ENCODE measurements at places on chromosomes 5 and 9.
A peak's percentile ranks its signal among the peaks of the same experiment; 100 is the strongest.

DNA sequence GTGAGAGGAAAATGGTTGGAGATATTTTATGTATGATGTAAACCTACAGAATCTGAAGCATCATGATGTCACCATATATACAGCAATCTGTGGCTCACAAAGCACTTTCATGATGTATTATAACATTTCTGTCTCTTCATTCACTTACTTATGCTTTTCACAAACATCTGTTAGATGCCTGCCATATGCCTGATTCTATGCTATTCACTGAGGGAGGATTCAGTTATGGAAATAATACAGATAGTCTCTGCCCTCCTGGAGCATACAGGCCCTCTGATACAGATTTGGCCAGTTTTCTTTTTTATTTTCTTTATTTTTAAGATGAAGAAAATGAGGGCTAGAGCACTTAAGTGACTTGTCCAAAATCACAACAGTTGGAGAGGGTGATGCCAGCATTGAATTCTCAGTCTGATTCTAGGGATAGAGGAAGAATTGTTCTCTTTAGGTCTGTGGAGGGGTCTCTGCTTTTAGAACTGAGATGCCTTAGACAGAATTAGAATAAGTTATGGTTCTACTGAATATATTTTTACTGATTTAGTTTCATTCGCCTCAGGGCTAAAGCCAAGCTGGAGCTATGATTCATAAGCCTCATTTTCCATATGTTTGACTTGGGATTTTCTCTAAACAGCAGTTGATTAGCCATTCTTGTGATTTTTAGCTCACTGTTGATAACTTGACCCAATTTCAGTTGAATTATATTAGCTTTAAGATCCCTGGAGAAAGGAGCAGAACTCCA lies 636.4 kb downstream of the PRELID2 start:
- no peak for DNase-seq

GRCh38 chr5:150512368-150512747 lies 4.4 kb downstream of the NDST1 start:
- no peak for DNase-seq

DNA sequence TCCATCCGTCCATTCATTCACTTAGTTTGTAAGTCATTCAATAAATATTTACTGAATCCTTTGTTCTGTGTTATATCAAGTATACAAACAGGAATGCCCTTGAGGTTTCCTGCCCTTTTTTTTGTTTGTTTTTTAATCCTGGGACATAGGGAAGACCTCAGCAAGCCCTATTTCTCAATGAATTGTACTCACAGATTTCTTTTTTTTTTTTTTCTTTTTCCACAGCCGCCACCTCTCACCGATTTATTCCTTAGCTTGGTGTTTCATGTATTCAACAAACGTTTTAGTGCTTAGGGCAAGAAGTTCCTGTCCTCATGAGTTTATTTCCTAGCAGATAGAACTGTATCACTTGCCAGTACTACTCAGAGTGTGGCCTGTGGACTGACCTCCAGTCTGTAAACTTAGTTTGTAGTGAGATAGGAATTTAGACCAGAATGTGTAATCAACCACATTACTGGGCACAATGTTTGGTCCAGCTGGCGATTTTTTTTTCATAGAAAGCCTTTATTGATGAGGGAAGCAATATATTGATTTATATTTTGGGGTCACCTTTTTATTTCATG lies 35.4 kb upstream of the C5orf47 start:
- DNase-seq: peak; percentile 68

GRCh38 chr5:123208668-123209501 lies 119.8 kb downstream of the PRDM6 start:
- DNase-seq: no peak

DNA sequence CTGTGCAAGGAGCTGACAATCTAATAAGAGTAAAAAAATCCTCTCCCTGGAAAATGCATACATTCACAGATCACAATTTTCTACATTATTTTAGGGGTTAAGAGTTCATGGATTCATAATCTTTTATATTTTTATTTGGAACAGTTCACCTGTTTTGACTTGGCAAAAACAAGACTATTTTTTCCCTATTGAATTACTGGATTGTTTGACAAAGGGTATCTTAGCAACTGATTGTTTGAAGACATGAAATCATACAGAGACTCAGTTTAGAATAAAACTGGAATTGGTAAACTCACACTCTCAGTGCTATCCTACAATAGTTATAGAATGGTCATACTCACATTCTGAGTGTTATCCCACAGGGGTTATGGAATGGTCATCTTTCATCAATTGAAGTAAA lies 358.2 kb upstream of the PTGER4 start:
- DNase-seq: no peak

- no peak for DNase-seq
These were observed 13.6 kb upstream of the CLK4 start for GRCh38 chr5:178640331-178641045.

DNA sequence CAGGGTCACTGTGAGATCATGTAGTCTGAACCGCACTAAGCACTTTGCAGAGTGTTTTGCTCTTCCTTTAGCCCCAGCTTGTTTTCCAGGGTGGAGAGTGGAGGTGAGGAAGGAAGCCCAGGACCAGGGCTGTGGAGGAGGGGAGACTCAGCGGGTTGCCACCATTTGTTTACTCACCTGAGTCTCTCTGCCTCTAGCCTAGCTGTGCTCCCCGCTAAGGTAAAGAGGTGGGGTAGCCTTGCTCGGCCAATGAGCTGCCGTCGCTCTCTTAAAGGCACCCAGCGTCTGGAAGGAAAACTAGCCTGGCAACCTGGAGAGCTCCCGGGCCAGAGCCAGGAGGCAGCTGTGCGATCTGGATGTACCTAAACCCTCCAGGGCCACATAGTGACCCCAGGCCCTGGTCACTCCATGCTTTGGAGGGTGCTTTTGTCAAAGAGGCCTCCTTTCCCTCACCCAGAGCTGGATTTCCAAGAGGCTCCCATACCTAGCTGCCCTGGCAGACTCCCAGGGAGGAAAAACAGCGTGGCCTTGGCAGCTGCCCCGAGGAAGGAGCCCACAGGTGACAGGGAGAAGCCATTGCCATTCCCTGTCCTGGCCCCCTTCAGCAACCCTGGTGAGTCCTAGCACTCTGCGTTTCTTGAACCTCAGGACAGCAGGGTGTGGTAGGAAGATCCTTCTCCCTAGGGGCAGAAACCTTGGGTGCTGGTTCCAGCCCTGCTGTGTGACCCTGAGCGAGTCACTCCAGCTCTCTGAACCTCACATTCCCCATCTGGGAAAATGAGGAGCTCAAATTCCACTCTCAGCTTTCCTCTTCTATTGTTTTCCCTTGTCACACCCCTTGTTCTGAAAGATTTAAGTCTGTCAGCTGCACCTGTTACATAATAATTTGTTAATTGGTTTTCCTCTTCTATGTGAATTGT lies 42.4 kb upstream of the LARP1 start:
- no peak for DNase-seq

DNA sequence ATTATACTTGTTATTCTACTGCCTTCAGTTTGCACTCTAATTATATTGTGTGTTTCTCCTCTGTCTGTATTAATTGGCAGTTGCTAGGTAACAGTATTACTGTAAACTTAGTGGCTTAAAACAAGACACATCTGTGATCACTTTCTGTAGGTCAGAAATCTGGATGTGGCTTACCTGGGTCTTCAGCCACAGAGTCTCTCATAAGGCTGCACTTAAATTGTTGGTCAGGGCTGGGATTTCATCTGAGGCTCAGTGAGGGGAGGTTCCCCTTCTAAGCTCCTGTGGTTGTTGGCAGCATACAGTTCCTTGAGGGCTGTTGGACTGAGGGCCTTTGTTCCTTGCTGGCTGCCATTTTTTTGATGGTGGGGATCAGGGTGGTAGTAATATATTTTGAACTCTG lies 68.8 kb downstream of the SLC44A1 start:
- no peak for DNase-seq

DNA sequence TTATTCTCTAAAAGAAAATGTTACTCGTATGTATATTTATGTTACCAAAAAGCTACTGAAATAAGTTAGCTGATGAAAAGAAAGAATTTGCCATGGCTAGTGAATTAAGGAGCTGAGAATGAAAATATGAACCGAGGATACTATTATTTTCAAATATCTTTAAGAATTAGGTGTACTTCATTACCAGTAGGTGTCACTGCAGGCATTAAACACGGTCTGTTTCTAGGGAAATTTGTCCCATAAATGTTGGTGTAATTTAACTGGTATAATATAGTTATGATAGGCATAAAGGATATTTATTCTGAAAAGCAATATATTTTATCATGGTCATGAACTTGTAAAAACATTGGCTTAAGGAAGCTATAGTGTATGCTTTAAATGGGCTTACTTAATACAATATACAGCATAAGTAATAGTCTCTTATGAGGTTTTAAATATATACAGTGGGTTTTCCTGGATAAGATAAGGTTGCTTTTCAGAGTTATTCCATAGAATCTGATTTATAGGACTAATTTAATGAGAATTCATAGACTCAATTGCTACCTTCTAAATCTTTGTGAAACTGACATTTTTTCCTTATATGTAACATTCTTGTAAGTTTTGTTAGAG lies 72.4 kb upstream of the MPDZ start:
- peak; percentile 84 for DNase-seq

DNA sequence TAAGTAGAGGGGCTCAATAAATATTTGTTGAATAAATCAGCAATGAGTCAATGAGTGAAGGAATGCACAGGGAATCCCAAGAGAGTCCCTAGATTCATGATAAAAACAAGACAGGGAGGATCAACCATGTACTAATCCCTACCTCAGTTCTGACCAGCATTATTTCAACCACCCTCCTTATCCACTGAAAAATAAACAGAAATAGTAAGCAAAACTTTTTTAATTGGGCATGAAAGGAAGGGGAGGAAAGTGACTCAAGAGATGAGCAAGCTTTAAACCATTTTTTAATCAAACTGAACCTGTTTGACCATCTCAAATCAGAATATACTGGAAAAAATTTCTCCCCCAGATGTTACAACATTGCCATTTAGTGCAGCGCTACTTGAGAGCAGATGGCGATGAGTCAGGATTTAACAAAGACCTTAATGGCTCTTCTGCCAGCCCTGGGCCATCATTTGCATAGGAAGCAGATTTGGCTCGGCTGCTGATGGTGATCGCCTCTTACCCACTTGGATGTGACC lies 194.8 kb upstream of the SLC30A5 start:
- peak; percentile 51 for DNase-seq

GRCh38 chr5:116440457-116441001 lies 134.1 kb downstream of the SEMA6A start:
- no peak for DNase-seq

DNA sequence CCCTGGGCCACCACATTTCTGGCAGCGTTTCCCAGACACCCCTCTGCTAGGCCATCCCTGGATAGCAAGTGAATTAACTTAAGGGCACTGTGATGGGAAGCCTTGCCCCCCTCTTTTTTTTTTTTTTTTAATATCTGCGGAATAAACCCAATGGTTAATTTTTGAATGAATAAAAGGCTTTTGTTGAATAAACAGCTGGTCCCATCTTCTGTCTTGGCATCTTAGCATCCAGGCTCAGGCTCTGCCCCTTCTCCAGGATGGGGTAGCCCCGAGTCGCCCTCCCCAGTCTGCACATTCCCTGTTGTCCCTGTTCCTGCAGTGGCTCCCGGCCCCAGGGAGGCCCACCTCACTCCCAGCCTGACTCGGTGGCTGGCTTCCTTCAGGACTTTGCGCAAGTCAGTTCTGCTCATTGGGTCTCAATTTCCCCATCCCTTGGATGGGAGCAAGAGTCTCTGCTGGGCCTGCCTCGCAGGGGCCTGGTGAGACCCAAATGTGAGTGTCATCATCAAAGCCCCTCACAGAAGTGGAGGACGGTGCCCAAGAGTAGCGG lies 29.0 kb upstream of the HMCN2 start:
- no peak for DNase-seq

DNA sequence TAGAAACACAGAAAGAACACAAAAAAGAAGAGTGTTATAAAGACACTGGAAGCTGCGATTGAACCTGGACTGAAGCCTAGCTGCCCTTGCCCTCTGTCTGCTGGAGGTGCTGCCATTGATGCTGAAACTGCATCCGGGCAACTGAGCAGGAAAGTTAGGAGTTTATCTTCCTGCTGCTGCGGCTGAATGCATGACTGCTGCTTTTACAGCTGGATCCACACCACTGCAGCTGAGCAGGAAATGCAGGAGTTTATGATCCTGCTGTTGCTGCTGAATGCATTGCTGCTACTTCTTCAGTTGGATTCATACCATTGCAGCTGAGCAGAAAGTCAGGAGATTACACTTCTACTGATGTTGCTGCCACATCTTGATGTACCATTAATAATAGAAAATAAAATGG lies 21.8 kb upstream of the JAKMIP2 start:
- no peak for DNase-seq

- peak; percentile 36 for DNase-seq
These were observed 1548.6 kb downstream of the EFNA5 start for GRCh38 chr5:106121972-106122605.

DNA sequence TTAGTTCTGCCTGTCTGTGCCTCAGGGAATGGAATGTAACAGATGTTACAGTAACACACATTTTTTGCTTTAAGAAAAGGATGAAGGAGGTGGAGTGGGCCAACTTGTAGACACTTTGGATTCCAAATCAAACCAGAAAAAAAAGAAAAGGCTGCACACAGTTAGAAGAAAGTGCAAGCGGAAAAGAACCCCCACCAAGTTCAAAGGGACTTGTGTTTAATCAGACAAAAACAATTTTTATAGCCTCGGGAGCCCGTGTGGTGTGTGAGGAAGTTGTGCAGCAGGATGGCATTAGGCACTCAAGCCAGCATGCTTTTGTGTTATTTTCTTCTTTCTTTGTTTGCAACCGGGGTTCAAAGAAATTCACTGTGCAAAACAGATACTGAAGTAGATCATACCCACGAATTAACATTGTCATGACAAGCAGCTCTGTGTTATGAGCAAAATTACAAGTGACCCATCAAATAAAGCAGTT lies 189.5 kb downstream of the SEMA5A start:
- peak; percentile 35 for DNase-seq

DNA sequence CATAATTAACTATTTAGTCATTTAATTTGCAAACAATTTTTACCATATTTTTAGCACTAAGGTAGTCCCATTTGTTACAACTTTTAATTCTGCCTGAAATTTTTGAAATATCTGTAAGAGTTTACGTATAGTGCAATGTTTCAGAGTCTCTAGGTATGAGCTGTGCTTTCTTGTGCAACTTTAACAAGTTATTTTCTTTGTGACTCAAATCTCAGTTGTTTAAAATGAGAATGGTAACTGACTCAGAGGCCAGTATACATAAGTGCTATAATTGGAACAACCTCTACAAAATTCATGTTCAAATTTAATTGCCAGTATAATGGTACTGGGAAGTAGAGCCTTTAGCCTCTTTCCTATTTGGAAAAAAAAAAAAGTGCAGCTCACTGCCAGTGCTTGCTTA lies 14.2 kb upstream of the ZNF883 start:
- DNase-seq: peak; percentile 1

- no peak for DNase-seq
These were observed 162.0 kb downstream of the RGS3 start for GRCh38 chr9:113625486-113625885.

GRCh38 chr5:60147791-60148190 lies 254.3 kb upstream of the PDE4D start:
- DNase-seq: no peak

- DNase-seq: no peak
These were observed 153.5 kb upstream of the SH3GL2 start for GRCh38 chr9:17425384-17425783.

- DNase-seq: no peak
These were observed 136.4 kb downstream of the SLF1 start for GRCh38 chr5:94754824-94755223.

Measured in choroid plexus epithelial cell (primary cell).